ENCODE measurements at places on chromosomes 12 and 14. TPM values are rescaled to one million over a fixed set of nuclear protein-coding genes. Genes with fewer than 3 reads are reported as not detected.

- H3K4me3 ChIP-seq: no peak overlapping the region
- H3K27me3 ChIP-seq: no peaks in the 10 kb centered on the region
- H3K27ac ChIP-seq: no peak overlapping the region
- DNase-seq: no peak
Observed at GRCh38 chr14:96112032-96112431, 72.9 kb downstream of the C14orf132 start.

- H3K27me3 ChIP-seq: no peaks in the 10 kb centered on the region
- no peak overlapping the region for H3K4me3 ChIP-seq
- DNase-seq: no peak
- H3K27ac ChIP-seq: no peak overlapping the region
- no peaks in the 10 kb centered on the region for H3K36me3 ChIP-seq
Observed at GRCh38 chr12:28459481-28459880, 269.2 kb downstream of the CCDC91 start.

DNA sequence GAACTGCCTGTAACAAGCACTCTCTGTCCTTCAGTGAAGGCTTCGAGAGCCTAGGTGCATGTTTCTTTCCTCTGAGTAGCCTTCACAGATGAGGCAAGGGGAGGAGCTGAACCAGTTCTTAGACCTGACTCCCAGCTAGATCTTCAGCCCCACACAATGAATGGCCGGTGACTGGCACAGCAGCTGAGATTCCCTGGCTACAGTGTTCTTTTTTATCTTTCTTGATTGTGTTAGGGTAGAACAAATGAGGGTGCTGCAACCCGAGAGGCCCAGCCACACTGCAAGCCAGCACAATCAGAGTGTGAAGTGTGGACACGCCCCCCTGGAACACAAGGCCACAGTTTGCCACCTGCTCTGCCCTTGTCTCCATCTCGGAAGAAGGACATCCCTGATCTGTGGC is 19.1 kb upstream of the COL2A1 start:
- no peak overlapping the region for H3K4me3 ChIP-seq
- H3K36me3 ChIP-seq: no peaks in the 10 kb centered on the region
- no peaks in the 10 kb centered on the region for H3K27me3 ChIP-seq
- no peak for DNase-seq

DNA sequence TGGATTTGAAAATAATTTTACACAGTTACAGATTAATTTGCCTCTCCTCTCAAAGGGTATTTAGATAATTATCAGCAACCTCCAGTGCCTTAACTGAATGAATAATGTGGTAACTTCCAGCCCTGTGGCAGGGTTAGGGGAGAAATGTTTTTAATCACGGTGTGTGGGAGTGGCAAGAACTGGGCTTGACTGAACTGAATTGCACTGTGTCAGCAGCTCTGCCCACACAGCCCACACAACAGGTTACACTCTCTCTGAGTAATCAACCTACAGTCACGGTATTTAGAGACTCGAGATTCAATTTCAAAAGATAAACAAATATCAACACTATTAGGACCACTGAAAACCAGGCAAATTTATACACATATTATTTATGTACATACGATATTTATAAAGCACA is 198.5 kb downstream of the KCNC2 start:
- H3K4me1 ChIP-seq: no peaks in the 10 kb centered on the region
- no peak overlapping the region for H3K27ac ChIP-seq
- H3K4me3 ChIP-seq: no peak overlapping the region
- no peak for DNase-seq
- H3K27me3 ChIP-seq: no peaks in the 10 kb centered on the region
- H3K36me3 ChIP-seq: no peaks in the 10 kb centered on the region

DNA sequence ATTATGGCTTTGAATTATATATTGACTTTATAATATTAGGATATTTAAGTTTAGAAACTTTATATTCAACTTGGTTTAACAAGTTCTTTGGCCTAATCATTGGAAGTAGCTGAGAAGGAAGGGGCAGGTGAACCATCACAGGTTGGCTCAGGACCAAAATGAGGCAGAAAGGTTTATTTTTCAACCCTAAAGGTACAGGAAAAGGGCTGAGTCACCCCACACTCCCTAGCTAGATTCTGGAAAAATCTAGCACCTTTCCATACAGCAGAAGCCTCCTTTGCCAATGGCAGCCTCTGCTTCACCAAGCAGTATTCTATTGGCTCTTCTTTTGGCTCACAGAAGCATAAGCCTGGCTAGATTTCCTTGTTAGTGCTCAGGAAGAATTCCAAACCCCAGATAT is 19.3 kb upstream of the MED6 start:
- H3K27me3 ChIP-seq: no peaks in the 10 kb centered on the region
- H3K4me1 ChIP-seq: no peaks in the 10 kb centered on the region
- no peak for DNase-seq
- no peak overlapping the region for H3K27ac ChIP-seq

DNA sequence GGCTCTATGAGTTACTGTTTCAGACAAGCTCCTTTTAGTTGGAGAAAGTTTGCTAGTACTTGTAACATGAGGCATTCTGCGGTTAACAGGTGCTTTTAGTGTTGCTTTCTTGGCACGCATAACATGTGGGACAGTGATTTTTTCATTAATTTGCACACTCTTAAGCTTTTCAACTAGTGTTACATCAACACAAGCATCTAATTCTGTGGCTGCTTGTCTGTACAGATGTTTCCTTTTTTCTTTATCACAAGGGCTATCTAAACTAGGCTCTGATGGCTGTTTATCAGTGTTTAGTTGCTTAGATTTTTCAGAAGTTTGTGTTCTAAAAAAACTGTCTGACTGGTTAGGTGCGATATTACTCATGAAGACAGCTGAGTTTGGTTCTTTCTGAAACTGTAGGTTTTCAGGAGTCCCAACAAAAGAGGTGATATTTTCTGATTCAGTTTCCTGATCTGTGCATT is 120.1 kb downstream of the RALGAPA1 start:
- no peaks in the 10 kb centered on the region for H3K36me3 ChIP-seq
- no peaks in the 10 kb centered on the region for H3K27me3 ChIP-seq
- H3K27ac ChIP-seq: no peak overlapping the region
- no peaks in the 10 kb centered on the region for H3K4me1 ChIP-seq
- no peak overlapping the region for H3K4me3 ChIP-seq

DNA sequence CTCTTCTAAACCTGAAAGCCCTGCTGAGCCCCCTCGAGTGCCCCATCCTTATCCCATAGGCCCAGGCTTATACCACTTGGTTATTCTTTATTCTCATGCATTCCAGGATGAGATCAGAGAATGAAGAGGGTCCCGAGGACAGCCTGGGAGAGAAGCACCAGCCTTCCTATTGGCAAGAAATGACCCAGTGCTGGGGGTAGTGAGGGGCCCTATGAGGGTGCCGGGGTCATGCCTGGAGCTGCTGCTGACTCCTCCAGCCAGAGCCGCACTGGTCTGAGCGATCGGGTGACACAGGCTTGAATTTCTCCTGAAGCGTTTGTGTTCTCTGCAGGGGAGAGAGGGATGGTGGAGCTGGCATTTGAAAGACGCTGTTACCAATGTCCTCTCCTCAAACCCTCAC is 18.1 kb downstream of the MORN3 start:
- H3K36me3 ChIP-seq: peaks cover 6% of the 10 kb centered on the region
- H3K4me3 ChIP-seq: no peak overlapping the region
- peaks cover 16% of the 10 kb centered on the region for H3K4me1 ChIP-seq
- peak overlapping the region; percentile 29 for H3K27ac ChIP-seq
- no peaks in the 10 kb centered on the region for H3K27me3 ChIP-seq

- H3K4me3 ChIP-seq: no peak overlapping the region
- H3K27me3 ChIP-seq: no peaks in the 10 kb centered on the region
- H3K36me3 ChIP-seq: no peaks in the 10 kb centered on the region
- H3K4me1 ChIP-seq: no peaks in the 10 kb centered on the region
- H3K27ac ChIP-seq: no peak overlapping the region
Observed at GRCh38 chr12:111251787-111252186, 117.1 kb downstream of the PHETA1 start.

DNA sequence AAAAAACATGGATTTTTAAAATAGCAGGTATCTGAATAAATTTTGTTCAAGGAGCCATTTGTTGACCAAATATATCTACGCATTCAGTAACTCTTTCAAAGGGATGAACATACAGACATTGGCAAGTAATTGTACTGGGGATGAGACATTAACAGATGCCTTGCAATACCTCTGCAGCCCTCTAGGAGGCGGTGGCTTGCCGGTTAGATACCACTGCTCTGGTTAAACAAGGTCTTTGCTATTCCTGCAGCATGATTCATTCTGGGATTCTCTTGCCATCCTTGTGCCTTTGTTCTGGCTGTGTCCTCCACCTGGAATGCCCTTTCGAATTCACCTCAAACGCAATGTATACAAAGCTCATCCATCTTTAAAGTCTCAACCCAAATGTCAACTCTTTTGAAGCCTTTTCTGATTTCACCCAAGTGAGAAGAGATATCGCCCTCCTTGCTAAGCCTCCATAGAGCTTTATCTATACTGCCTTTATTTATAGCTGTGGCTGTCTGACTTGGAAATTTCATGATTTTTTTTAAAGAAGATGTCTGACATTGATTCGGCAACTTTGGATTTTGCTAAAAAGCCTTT is 131.0 kb upstream of the SRRM4 start:
- no peak for DNase-seq
- H3K4me3 ChIP-seq: no peak overlapping the region
- H3K4me1 ChIP-seq: no peaks in the 10 kb centered on the region
- H3K27me3 ChIP-seq: no peaks in the 10 kb centered on the region

DNA sequence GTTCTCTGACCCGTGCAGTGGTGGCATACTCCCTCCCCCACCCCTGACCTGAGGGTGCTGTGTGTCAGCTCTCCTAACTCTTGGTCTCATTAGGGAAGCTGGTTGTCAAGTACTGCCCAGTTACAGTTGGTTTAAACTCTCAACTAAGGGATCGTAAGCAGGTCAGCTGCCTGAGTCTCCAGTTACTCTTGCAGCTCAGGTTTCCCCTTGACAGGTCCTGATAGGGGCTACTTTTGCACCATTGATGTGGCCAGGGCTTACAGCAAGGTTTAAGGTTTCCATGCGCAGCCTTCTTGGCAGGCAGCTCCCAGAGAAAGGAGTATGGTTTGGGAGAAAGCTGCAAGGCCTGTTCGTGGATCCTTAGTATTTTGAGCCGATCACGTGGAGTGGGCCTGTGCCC is 74.5 kb downstream of the ETV6 start:
- H3K27ac ChIP-seq: no peak overlapping the region
- no peaks in the 10 kb centered on the region for H3K36me3 ChIP-seq
- H3K27me3 ChIP-seq: no peaks in the 10 kb centered on the region
- peaks cover 25% of the 10 kb centered on the region for H3K4me1 ChIP-seq

DNA sequence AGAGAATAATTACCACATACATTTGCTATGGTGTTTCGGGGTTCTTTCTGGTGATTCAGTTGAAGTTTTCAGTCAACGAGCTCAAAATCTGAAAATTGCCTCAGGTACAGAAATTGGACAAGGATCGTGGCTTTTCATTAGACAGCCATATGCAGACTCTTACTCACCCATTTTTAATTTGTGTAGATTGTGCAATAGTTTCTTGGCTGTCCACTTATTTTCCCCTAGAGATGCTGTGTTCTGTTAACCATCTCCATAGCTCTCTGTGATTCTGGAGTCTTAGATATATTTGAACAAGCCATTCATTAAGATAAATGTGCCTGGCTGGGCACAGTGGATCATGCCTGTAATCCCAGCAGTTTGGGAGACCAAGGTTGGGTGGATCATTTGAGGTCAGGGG is 497.1 kb upstream of the RPL10L start:
- DNase-seq: no peak
- H3K4me3 ChIP-seq: no peak overlapping the region
- no peaks in the 10 kb centered on the region for H3K27me3 ChIP-seq
- no peaks in the 10 kb centered on the region for H3K36me3 ChIP-seq
- H3K27ac ChIP-seq: no peak overlapping the region

- H3K4me3 ChIP-seq: no peak overlapping the region
- no peaks in the 10 kb centered on the region for H3K27me3 ChIP-seq
- no peak overlapping the region for H3K27ac ChIP-seq
- H3K4me1 ChIP-seq: no peaks in the 10 kb centered on the region
- no peak for DNase-seq
- H3K36me3 ChIP-seq: no peaks in the 10 kb centered on the region
Observed at GRCh38 chr12:67789266-67789665, 140.7 kb downstream of the DYRK2 start.

DNA sequence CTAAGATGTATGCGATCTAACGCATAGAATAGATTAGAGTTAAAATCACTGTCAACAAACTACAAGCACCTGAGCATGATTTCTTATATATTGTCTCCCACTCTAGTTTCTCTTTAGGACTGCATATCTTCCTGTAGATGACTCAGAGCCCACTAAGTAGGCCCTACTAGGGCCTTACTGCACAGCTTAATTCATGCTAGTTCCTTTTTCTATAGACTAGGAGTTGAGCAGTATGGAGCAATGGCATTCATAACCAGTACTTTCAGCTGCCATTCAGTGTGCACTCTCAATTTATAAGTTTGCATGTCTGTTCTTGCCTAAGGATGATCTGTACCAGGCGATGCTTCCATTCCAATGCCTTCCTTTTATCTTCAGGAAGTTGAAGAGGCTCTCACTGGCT is 103.5 kb downstream of the METTL25 start:
- H3K36me3 ChIP-seq: no peaks in the 10 kb centered on the region
- H3K4me3 ChIP-seq: no peak overlapping the region
- no peak overlapping the region for H3K27ac ChIP-seq
- H3K27me3 ChIP-seq: no peaks in the 10 kb centered on the region
- no peak for DNase-seq

Gene WNT1
- total RNA-seq: 1.5 TPM

Gene AQP6
- total RNA-seq: not detected

Gene ENDOU
- not detected for total RNA-seq

Gene KITLG
- not detected for total RNA-seq

Gene SRGAP1
- 0.03 TPM for total RNA-seq
